ENCODE measurements at places on chromosomes 2 and 18.
A peak's percentile ranks its signal among the peaks of the same experiment; 100 is the strongest.

DNA sequence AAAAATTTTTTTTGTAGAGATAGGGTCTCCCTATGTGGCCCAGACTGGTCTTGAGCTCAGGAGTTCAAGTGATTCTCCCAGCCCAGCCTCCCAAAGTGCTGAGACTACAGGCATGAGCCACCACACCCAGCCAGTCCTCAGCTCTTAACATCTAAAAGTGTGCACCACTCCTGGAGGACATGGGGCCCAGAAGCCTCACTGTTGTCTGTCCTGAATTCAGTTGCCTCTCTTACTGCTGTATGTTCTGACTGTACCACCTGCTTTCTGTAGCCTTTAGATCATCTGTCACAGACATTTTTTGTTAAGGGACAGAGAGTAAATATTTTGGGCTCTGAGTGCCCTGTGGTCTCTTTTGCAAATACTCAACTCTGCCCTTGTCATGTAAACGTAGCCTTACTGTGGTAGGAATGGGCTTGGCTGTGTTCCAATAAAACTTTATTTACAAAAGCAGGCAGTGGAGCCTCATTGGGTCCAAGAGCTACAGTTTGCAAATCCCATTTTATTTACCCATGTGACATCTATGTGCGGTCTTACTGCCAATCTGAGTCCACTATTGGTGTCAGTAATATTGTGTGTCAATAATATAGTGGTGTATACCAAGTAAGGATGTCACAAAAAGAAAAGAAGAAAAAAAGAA is 38.1 kb downstream of the TMEM37 start:
- no peak for DNase-seq

GRCh38 chr2:239348563-239349452 is 52.0 kb downstream of the HDAC4 start:
- DNase-seq = no peak

- DNase-seq = no peak
Measured at GRCh38 chr18:75473316-75473715, 45.8 kb upstream of the SMIM21 start.

GRCh38 chr18:37567061-37567993 is 1.7 kb upstream of the CELF4 start:
- no peak for DNase-seq

DNA sequence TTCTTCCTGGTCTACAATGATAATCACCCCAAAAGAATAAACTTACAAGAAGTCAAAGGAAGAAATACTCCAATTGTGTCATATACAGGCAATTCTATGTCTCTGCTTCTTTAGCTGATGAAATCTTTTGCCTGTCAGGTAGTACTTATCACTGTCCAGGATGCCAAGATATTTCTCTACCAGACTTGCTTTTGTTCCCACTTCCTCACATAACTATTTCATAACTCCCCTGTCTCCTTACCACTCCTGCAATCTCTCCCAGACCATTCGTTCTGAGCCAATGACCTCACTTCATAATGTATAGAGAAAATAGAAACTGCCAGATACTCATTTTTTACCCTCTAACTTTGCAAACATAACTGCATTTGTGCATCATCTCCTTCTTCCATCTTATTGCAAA is 39.1 kb downstream of the HNMT start:
- no peak for DNase-seq

DNA sequence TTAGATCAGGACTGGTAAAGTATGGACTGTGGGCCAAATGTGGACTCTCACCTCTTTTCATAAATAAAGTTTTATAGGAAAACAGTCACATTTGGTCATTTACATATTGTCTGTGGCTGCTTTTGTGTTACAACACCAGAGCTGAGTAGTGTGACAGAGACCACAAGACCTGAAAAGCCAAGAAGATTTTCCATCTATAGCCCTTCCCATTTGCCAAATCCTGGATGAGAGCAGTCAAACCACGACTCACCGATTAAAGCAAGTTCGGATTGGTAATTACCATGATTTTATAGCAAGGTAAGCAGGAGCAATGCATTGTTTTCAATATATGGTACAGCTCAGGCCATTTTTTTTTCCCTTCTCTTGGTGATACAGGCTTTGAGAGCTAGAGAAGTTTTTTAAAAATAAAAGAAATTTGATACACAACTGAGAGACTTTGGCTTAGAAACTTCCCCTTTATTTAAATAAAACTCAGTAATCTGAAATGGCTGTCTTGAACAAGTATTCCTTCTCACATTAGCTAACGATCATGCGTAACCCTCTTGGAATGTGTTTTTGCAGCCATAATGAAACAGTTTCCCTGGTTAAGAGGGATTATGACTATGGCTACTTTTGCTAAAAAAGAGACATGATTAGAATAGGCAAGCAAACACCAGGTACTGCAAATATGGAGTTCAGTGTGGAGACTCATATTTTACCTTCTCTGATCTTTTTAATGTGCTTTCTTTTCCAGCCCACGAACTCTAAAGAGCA is 9.5 kb upstream of the MALL start:
- DNase-seq = no peak

DNA sequence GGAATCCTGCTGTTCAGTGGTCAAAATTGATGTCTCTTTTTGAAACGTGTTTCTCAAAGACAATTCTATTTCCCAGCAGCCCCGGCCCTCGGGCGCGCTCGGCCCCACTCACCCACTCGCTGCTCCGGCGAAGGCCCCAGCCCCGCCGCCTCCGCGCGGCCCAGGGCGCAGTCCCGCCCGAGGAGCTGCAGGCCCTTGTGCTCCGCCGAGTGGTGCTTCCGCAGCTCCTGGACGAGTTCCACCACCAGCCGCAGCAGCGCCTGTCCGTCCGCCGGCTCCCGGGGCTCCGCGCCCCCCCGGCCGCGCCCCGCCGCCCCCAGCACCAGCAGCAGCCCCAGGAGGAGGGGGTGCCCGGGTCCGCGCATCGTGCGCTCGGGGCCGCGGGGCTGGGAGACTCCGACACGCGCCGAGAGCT is 413 bp downstream of the ALKAL2 start:
- no peak for DNase-seq

GRCh38 chr2:218354850-218355443 is 1.7 kb upstream of the CATIP start:
- DNase-seq = no peak

DNA sequence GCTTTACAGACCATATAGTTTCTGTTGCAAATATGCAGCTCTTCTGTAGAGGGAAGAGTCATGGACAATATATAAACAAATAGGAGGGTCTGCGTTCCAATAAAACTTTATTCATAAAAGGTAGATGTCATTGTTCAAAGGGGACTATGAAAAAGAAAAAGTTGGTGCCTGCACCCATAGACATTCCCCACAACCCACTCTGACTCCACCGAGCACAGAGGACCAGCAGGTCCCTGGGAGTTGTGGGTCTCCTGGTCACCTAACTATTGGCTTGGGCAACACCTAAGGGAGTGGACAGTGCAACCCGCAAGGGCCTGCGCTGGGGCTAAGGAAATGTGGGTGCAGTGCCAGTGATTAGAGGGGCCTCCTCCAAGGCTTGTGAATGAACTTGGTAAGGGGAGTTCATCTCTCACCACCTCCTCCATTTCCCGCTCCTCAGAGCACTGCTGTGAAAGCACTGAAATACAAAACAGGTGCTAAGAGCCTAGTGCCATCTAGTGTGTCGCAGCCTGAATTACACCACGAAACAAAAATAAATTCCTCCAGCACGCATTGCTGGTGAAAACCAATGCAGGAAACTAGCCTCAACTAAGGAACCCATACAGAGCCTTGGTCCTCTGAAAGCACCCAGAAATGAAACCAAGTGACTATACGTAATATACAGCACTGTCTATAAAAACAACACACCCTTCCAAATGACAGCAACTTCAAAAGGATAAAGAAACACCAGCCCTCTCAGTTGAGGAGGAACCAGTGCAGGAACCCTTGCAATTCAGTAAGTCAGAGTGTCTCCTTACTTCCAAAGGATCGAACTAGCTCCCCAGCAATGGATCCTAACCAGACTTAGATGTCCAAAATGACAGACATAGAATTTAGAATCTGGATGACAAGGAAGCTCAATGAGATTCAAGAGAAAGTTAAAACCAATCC is 166.6 kb downstream of the RNF144A start:
- peak; percentile 82 for DNase-seq

GRCh38 chr2:239462671-239463506 is 62.1 kb upstream of the HDAC4 start:
- DNase-seq = no peak

- DNase-seq = no peak
Measured at GRCh38 chr2:3659447-3660432, 1.7 kb downstream of the ALLC start.

DNA sequence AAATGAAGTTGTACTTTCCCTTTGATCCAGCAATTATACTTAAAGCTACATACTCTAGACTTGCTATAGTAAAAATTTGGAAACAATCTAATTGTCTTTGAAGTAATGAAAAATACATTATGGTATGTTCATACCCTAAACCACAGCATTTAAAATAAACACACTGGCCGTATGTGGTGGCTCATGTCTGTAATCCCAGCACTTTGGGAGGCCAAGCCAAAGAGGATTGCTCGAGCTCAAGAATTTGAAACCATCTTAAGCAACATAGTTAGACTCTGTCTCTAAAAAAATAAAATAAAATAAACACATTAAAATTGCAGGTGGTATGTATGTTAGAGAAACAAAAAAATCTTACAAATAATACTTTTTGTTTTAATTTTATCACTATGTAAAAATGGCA is 208.1 kb upstream of the KLHL14 start:
- DNase-seq = no peak

DNA sequence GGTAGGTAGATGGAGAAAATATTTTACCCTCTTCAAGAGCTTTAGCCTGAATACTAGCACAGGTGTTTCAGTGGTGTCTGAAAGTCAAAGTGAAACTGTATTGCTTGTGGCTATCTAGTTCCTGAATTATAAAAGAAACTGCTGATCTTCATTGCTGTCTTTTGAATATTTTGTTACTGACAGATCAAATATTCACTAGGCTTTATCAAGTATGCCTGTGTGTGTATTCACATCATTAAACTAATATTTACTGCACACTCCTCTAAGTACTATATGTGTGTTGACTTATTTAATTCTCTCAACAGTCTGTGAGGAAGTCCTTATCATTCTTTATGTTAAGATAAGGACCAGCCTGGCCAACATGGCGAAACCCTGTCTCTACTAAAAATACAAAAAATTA is 139.6 kb downstream of the SOCS6 start:
- DNase-seq = no peak

- no peak for DNase-seq
Measured at GRCh38 chr18:7886436-7886835, 319.3 kb downstream of the PTPRM start.

GRCh38 chr2:216696751-216697560 is 1.6 kb upstream of the IGFBP5 start:
- DNase-seq = peak; percentile 59

DNA sequence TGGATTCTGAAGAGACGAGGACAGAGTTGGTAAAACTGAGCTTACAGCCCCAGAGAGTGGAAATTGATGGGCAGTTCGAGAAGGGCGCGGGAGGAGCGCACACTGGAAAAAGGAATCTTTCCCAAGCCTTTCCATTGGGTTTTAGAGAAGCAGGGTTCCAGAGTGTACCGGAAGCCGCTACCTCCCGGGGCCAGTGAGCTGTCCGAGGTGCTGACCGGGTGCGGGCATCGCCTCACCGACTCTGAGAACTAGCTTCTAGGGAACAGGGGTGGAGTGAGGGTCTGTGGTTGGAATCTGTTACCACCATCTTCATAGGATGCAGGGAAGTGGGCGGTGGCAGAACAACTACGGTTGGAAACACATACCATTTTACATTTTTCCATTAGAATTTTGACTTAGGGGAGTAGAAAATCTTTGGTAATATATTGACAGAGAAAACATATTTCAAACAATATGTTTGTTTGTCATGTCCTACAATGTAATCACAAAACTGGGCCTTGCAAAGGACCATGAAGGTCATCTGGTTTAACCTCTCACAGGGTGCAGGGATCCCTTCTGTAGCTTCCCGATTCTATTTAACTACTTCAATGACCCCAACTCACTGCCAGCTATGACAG is 724 bp downstream of the NMS start:
- DNase-seq = peak; percentile 10

- no peak for DNase-seq
Measured at GRCh38 chr2:197128897-197129296, 181.7 kb downstream of the ANKRD44 start.

DNA sequence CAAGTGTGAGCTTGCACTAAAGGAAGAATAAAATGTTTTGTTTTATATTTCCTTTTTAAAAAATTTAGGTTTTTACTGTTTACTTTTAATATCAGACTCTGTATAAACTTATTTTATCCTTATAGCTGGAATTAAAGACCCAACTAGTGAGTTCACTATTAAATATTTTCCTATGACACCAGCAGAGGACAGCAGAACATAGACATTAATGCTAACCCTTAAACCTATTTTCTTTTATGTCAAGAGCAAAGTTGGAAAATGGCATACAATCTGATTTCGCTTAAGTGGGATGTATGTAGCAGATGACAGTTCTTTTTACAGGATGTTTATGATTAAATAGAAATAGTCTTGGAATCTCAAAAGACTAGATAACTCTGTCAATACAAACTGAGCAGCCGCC is 188.2 kb upstream of the XIRP2 start:
- DNase-seq = no peak

DNA sequence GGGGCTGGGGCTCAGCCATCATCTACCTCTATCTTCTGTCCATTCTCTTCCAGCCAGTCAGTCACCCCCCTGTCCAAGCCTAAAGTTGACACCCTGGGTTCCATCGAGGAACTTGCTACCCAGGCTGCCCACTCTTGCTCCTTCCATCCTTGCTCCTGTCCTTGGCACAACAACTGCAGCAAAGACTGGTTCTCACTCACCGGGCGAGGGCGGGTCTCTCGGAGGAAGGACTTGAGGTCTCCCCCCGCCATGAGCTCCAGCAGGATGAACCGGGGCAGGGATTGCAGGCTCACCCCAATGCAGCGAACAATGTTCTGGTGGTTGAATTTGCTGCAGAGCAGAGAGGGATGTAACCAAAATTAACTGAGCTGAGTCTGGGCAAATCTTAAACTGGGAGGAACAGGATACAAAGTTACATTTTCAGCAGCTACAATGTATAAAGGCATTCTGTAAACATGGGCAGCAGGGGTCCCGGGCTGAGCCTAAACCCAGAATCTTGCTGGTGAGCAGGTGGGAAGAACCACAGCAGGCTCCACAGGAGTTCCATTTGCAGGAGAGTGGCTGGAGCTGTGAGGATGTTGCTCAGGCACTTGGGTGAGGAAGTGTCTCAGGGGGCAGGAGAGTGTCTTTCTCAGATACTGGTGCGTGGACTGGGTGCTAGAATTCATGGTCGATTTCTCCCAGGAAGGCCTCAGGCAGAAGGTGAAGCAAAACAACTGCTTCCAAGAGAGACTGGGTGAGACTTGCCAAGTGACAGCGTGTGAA is 105.5 kb downstream of the CLIP4 start:
- DNase-seq = no peak

DNA sequence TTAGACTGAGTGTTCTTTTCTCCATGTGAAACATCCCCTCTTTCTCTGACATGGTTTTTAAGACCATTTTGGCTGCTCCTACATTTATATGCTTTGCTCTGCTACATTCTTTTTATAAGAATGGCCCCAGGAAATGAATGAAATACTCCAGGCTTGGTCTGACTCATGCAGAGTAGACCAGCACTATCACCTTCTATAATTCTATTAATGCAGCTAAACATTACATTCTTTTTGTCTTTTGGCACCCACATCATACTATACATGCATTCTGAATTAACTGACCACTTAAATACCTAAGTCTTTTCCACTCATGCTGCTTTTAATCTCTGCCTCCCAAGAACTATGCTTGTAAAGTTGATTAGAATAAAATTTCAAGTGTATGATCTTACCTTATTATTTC is 94.1 kb downstream of the AAK1 start:
- no peak for DNase-seq

- DNase-seq = no peak
Measured at GRCh38 chr2:211408483-211408891, 852.1 kb downstream of the CPS1 start.

Data from Karpas-422 (cell line).